Stimulated activated CD8-positive, alpha-beta memory T cell treated with anti-CD3 and anti-CD28 coated beads, Interleukin-15, amount 100 ng/mL, for 4 hours (primary cell): ENCODE measurements at places on chromosomes 3 and 15.

DNA sequence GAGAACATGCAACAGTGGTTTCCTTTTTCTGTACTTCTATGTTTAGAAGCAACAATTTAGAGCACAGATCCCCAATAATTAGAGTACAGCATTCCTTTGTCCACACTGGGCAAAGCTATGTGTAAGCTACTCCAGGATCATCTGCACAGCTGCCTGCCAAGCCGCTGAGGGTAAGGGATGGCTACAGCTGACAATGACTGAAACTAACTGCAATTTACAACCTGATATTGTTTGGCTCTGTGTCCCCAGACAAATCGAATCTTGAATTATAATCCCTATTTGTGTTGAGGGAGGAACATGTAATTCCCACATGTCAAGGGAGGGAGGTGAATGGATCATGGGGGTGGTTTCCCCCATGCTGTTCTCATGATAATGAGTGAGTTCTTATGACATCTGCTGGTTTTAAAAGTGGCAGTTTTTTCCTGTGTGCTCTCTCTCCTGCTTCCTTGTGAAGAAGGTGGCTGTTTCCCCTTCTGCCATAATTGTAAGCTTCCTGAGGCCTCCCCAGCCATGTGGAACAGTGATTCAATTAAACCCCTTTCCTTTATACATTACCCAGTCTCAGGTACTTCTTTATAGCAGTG is 54.8 kb upstream of the TNFSF10 start:
- DNase-seq, result no peak

DNA sequence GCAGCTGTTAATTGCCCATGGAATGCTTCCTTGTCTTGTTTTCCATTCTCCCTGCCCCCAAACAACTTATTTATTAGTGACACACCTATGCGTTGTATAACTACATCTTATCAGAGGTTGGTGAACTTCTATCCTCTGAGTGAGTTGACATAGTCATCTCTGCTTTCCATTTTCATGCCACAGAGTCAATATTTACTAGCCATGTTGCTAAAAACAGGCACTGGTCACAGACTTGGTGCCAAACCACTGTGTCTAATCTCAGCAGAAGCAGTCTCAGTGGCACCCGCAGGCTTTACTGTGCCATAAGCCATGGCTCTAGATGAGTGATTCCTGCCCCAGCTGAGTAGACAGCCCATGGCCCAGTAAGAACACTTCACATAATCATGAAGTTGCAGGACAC is 26.5 kb downstream of the DAPK2 start:
- no peak for DNase-seq

GRCh38 chr3:149908424-149908957 is 62.2 kb downstream of the PFN2 start:
- no peak for DNase-seq

- no peak for DNase-seq
These were observed 245.0 kb upstream of the TOPAZ1 start for GRCh38 chr3:43996379-43997301.

DNA sequence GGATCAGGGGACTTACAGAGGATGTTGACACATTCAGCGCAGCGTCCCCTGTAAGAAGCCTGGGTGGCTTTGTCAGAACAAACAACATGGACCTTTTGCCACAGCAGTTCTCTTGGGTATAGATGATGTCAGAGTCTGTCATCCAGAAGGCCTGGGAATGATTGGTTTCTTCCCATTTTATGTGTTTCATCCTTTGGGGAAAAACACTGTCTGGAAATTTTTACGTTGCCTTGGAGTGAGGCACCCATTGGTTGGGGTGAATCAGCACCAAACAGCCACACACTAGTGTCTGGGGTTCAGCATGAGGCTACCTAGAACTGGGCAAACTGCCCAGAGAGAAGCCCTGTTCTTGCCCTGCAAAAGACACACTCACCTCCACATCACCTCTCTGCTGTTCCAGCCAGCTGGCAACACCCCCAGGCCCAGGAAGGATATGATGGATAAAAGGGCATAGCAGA is 123.0 kb downstream of the FAM43A start:
- no peak for DNase-seq
